Central memory CD4-positive, alpha-beta T cell (primary cell): ENCODE measurements at places on chromosomes 7 and 10.

GRCh38 chr7:100691676-100692577, 2.1 kb downstream of the GIGYF1 start:
- DNase-seq, result peak; percentile 73

GRCh38 chr10:101261702-101262101, 32.4 kb upstream of the LBX1 start:
- DNase-seq, result no peak

GRCh38 chr7:19944363-19945120, 171.1 kb upstream of the TMEM196 start:
- no peak for DNase-seq

- no peak for DNase-seq
These were observed 2.3 kb upstream of the PCGF6 start for GRCh38 chr10:103353281-103353680.

- DNase-seq, result no peak
These were observed 100.4 kb upstream of the PDGFA start for GRCh38 chr7:620056-620455.

- no peak for DNase-seq
These were observed 2.6 kb downstream of the TLX1 start for GRCh38 chr10:101133489-101134298.

DNA sequence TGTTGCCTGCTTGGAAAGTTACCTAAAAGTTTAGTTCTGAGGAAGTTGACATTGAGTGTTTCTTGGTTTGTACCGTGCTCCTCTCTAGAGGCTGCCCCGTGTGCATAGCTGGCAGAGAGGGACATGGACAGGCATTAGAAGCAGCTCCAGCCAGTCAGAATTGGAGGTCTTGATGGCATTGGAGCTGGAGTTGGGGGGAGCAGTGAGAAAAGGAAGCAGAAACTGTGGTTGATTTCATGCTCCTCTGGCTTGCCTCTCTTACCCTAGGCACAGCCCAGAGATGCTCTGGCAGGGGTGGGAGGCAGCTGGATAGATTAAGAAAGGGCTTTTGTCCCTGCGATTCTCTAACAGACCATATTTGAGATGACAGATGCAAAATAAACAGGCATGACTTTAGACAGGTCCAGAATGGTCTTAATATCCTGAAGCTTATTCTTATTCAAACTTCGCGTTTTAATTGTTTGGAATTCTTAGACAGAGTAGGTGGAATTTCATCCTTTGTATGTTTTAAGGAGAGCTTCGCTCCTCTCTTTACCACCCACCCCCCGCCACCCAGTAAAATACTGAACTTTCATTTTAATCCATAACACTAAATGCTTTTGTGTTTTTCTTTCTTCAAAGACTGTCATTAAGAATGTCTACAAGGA, 73.5 kb upstream of the GLCCI1 start:
- DNase-seq, result no peak
